ENCODE measurements at places on chromosomes 12 and 14.

GRCh38 chr12:59844750-59845149, 248.9 kb downstream of the SLC16A7 start:
- no peak for DNase-seq

GRCh38 chr12:84043355-84043754, 869.2 kb downstream of the SLC6A15 start:
- DNase-seq, result no peak

GRCh38 chr14:93733231-93733630, 55.1 kb downstream of the PRIMA1 start:
- no peak for DNase-seq

GRCh38 chr12:69844416-69844815, 19.4 kb downstream of the MYRFL start:
- DNase-seq, result no peak

GRCh38 chr14:57884175-57884574, 18.3 kb upstream of the SLC35F4 start:
- peak; percentile 12 for DNase-seq

GRCh38 chr14:57502586-57503254, 9.1 kb upstream of the CCDC198 start:
- peak; percentile 15 for DNase-seq

- DNase-seq, result no peak
Observed at GRCh38 chr12:98893126-98893674, 248.1 kb downstream of the APAF1 start.

DNA sequence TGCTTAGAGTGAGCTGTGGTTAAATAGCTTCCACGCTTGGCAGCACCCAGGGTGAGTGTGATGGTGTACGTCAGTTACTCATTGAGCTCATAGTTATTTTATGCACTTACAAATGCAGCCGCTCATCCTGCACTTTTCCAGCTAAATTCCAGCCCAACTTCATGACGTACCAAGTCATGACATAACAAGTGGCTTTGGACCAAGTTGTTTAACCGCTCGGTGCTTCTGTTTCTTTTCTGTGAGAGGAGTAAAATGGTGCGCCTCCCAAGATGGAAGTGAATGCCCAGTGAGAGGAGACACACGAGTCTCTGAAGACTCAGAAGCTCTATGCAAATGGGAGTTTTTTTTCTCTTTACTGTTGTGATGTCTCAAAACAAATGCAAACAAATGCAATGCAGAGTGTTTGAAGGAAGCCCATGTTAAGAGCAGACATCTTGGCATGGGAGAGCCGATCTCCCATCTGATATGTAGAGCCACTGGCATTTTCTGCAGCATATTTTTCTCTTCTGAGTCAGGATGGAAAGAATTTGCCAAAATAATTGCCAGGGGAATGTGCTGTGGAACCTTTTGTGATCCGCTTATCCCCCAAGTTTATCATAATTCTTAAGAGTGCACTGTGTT, 72.2 kb downstream of the FBXW8 start:
- peak; percentile 93 for DNase-seq

DNA sequence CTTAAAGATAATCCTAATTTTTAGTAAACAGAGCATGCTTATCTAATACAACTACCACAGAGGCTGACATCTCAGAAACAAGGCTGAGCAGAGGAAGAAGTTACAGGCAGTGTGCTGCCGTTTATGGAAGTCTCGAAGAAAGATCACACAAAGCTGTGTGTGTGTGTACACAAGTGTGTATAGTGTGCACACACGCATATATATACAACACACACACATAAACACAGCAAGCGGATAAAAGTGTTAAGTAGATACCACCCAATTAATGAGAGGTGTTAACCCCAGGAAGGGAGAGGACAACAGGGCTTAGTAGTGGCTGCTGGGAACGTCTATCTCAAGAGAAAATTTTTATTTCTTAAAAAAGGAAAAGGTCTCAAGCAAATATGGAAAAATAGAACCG, 15.3 kb downstream of the CCDC88C start:
- no peak for DNase-seq

GRCh38 chr12:3747543-3747942, 5.4 kb downstream of the CRACR2A start:
- DNase-seq, result no peak

DNA sequence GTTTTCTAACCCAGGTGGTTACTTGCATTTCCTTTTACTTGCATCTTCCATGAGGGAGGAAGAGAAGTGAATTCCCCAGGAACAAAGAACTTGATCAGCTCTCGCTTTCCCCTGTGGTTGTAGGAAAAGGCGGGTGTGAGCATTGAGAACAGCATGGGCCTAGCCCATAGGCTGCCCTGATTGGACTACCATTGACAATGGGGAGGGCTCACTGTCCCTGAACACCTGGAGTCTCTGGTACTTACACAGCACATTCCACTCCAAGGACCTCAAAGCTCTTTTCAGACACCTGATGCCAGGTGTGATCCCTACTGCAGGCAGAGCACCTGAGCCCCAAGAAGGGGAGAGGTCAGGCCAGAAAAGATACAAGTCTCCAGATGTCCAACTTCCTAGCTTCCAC, 25.0 kb downstream of the MAX start:
- DNase-seq, result no peak

- no peak for DNase-seq
Observed at GRCh38 chr12:113816866-113817265, 149.3 kb downstream of the RBM19 start.

GRCh38 chr12:18850752-18851151, 112.8 kb downstream of the CAPZA3 start:
- no peak for DNase-seq

- DNase-seq, result no peak
Observed at GRCh38 chr14:100780646-100781355, 45.1 kb upstream of the MEG3 start.

- DNase-seq, result peak; percentile 50
Observed at GRCh38 chr12:106149096-106149784, 10.5 kb upstream of the NUAK1 start.

GRCh38 chr14:93112891-93113677, 2.6 kb downstream of the ITPK1 start:
- peak; percentile 89 for DNase-seq

- no peak for DNase-seq
Observed at GRCh38 chr12:114858388-114859146, 174.6 kb upstream of the TBX3 start.

GRCh38 chr12:10068644-10069043, 30.1 kb downstream of the CLEC1A start:
- peak; percentile 7 for DNase-seq
